Activated effector memory CD4-positive, alpha-beta T cell treated with anti-CD3 and anti-CD28 coated beads, Interleukin-2, amount 50 U/mL, for 16 hours (primary cell): ENCODE measurements at places on chromosomes 2 and 18.

DNA sequence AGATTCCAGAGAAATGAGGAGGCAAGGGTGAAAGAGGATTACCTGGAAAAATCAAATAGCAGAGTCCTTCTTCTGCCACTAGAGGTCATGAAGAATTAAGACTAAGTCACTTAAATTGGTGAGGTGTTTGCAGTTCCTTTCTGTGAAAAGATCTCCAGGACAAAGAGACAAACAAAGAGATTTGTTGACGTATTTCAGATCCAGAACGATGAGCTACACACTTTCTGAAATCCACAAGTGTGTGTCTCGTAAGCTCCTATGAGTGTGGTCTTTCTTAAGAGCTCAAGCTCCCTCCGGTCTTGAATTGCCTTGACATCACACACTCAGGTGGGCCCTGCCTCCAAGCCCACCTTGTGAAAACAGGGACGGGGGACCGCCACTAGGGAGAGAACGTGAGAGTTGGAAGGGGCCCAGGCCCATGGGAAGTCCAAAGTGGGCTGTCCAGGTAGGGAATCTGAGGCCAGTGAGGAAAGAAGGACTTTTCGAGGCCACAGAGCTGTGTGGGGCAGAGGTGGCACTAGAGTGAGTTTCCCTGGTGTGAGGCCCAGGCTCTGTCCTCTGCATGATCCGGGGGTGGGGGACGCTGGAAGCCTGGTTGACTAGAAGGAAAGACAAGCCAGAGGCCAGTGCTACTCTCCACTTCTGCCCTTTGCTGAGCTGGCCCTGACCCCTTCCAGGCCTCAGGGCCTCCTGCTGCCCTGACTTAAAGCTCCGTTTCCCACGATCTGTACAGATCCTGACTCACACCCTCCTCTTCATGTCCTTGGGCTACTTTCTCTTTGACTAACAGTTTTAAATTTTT is 168.1 kb upstream of the NCK2 start:
- peak; percentile 58 for DNase-seq

- DNase-seq: no peak
These were observed 42.5 kb downstream of the SDC1 start for GRCh38 chr2:20182241-20182931.

- no peak for DNase-seq
These were observed 12.0 kb upstream of the SP9 start for GRCh38 chr2:174322746-174323145.

DNA sequence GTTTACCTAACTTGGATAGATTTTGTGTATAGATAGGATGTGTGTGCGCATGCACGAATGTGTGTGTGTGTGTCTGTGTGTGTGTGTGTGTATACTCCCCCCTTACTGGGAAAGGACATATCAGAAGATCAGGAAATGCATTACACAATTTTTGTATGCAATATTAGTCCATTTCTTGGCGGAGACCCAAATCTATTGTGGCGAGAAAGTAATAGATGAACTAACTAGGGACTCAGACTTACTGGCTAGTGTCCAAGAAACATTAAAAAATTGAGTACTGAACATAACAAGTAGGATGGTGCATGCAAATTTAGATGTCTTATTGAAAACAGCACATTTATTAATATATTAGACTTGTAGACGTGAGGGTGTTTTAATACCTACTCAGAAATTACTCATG is 1036.5 kb upstream of the FANCL start:
- DNase-seq: no peak

DNA sequence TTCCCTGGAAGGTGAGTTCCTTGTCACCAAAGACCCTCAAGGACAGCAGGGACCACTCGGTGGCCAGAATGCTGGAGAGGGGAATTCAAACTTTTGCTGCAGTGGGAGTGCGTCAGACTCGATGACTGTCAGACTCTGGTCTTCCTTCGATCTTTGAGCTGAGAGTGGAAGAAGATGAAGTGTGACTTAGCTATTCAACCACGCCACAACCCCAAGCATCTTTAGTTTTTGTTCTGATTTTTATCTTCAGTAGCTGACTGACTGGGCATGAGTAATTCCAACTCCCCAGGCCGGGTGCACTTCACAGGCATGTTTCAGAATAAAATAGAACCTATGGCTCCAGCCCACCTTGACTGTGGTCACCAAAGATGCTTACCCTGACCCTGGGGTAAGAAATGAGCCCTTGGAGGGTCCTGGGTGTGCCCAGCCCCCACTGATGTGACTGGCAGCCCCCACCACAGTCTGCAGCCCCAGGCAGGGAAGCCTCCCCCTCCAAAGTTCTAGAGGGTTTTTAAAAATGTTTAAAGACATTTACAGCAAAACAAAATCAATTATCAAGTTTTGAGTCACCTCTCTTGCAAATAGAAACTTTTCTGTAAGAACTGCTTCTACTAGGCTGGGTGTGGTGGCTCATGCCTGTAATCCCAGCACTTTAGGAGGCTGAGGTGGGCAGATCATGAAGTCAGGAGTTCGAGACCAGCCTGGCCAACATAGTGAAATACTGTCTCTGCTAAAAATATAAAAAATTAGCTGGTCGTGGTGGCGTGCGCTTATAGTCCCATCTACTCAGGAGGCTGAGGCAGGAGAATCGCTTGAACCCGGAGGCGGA is 24.9 kb upstream of the YWHAQ start:
- peak; percentile 86 for DNase-seq

DNA sequence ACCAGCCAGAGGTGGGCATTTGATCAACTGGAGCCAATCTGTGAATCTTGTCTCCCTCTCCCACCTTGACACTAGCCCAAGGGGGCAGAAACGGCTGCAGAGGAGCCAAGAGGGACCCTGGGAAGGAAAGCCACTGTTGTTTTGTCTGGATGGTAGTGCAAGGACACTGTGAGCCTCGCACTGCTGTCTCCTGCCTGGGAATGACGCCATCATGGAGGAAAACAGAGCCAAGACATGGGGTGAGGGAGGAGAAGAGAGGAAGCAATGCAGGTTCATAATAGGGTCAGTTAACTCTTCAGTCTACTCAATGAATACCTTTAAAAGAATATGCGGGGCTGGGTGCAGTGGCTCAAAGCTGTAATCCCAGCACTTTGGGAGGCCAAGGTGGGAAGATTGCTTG is 231.1 kb upstream of the AGAP1 start:
- no peak for DNase-seq

DNA sequence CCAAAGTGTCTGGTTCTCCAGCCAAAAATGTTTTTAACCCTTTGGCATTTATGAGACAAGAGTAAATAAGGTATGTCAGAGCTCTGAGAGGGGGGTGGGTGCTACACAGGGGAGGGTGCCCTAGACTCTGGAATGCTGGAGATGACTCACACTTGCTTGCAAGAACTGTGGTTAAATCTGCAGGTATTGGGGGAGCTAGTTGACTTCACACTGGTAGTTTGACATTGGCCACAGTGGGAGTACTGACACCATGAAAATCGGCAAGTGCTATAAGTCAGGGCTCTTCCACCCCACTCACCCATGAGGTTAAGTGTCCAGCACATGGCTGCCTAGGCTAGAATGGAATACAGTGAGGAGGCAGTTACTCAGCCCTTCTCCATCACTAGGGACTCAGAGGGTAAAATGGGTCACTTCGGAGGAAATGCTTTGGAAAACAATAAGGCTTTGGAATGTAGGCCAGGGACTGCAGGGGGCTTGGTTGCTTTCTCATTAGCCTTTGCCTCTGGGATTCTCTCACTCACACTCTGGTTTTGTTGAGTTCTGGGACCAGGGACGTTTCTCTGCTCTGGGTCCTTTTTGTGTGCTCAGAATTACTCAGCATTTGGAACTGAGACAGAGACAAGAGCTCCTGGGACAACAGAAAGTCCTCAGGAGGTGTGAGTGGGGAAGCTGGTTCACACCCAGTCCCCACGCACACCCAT is 91.6 kb downstream of the ACKR3 start:
- no peak for DNase-seq

DNA sequence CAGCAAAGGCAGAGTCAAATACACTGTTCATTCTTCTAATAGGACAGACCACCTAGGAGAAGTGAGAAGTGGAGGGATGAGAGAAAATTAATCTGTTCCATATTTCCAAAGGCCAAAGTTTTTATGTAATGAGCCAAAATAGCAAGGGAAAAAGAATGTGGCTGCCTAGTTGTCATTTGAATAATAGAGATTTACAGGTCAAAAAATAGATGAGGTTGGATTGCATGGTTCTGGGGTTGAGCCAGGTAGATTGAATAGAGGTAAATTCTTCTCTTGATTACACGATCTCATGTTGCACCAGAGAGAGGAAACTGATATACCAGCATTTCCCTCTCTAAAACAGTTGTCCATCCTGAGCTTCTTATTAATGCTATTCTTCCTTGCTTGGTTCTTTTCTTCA is 325.8 kb downstream of the CCDC178 start:
- no peak for DNase-seq

- DNase-seq: no peak
These were observed 163.7 kb downstream of the CTIF start for GRCh38 chr18:48702346-48703027.

GRCh38 chr2:224264259-224264658 is 137.6 kb downstream of the FAM124B start:
- DNase-seq: no peak

GRCh38 chr2:170563401-170563800 is 151.7 kb upstream of the SP5 start:
- no peak for DNase-seq

GRCh38 chr2:183998041-183998796 is 600.1 kb upstream of the ZNF804A start:
- DNase-seq: no peak

DNA sequence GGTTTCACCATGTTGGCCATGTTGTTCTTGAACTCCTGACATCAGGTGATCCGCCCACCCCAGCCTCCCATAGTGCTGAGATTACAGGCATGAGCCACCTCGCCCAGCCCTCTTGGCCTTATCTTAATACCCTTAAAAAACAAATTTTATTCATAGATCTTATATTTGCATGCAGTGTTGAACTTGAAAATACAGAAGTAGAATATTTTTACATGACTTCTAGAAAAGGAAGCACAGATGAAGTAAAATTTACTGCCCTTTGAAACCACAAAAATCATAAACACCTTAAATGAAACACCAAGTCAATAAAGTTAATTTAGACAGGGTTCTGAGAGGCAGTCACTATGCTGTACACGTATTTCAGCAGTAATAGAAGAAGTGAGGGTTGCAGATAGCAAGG is 145.7 kb downstream of the CERS6 start:
- DNase-seq: no peak

DNA sequence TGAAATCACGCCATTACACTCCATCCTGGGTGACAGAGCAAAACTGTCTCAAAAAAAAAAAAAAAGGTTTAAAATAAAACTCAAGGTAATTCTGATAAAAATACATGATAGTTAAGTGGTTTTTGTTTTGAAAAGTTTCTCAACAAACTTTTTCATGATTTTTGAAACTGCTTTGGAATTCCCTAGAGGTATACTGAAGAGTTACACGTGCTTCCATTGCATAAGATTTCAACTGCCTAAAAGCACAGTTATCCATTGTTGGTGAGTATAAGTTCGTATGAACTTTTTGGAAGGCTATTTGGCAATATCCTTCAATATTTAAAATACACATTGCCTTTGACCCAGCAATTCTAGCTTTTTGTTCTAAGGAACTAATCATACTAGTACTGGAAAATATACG is 74.9 kb downstream of the USP34 start:
- no peak for DNase-seq

DNA sequence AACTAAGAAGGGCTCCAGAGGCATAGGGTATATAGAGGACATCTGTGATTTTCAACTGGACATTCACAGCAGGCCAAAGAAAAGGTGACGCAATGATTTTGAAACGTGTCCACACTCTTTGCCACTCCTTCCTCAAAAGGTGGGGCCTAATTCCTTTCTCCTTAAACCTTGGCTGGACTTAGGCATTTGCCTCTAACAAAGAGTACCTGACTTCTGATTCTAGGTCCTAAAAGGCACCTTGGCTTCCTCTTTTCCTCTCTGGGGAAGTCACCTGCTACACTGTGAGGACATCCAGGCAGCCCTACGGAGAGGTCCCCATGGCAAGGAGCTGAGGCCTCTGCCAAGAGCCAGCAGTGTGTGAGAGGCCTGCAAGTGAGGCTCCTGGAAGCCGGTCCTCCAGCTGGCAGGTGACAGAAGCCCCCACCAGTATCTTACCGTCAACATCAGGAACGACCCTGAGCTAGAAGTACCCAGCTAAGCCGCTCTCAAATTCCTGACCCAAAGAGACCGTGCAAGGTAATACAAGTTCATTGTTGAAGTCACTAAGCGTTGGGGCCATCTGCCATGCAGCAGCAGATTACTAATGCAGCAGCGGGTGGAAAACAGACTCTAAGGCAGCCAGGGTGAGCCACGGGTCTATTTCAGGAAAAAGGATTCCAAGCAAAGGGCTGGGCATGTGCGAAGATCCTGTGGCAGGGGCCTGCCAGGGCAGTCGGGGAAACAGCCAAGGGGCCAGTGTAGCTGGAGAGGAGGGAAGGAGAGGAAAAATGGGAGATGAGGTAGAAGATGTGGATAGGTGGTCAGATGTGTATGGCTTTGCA is 7.4 kb upstream of the HES6 start:
- no peak for DNase-seq

- DNase-seq: peak; percentile 55
These were observed 342.8 kb downstream of the DYSF start for GRCh38 chr2:71796174-71796593.

GRCh38 chr2:134745023-134745422 is 26.2 kb upstream of the TMEM163 start:
- no peak for DNase-seq

DNA sequence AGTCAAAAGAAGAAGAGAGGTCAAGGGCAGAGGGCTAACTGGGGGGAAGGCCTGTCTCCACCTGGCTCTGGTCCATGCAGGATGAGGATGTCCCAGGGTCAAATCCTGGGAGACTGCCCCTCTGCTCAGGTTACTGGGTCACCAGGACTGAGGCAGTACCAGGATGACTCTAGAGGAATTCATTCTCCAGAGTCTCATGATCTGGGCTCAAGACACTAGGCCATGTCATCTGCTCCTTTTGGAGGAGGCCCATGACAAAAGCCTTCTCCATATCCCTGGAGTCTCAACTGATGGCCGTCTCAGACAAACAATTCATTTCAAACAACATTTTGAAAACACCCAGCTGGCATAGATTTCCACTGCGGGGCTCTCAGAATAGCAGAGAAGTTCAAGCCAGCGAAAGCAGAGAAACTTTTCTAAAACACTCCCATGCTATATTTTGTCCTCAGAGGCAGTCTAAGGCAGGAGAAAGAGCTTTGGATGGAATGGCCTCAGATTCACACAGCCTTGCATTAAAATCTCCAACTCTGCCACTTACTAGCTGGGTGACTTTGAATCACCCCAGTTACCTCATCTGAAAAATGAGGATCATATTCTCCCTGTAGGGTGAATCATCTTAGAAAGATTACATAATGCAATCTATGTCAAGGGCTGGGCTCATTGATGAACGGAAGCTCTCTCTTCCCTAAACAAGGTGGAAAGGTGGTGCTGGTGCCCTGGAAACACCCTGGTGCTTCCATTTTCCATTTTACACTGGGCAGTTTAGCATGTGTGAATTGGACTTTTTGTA is 48.8 kb upstream of the LCLAT1 start:
- DNase-seq: no peak

DNA sequence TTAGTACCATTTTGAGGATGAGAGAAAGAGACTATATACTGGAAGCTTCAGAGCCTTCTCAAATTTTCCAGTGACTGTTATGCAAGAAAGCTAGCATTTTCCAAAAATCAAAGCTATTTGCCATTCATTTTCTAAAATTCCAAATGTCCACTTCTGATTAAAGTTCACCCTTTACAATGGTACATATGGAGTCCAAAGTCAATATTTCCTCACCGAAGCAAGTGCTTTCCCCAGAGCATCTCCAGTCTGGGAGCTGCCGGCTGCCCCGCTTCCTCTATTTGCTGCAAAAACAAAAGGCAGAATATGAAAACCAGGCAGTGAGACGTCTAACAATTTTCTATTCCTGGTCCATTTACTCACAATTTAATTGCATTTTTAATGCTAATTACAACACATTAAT is 302.0 kb upstream of the CCDC68 start:
- DNase-seq: no peak

- DNase-seq: no peak
These were observed 17.0 kb downstream of the SMAD7 start for GRCh38 chr18:48933578-48934414.
